SK-MEL-5 (cell line): ENCODE measurements at places on chromosomes 6 and 20.

- DNase-seq = no peak
These were observed 7.5 kb downstream of the CEP57L1 start for GRCh38 chr6:109102762-109103161.

GRCh38 chr20:51419231-51419630 lies 123.3 kb downstream of the NFATC2 start:
- no peak for DNase-seq

DNA sequence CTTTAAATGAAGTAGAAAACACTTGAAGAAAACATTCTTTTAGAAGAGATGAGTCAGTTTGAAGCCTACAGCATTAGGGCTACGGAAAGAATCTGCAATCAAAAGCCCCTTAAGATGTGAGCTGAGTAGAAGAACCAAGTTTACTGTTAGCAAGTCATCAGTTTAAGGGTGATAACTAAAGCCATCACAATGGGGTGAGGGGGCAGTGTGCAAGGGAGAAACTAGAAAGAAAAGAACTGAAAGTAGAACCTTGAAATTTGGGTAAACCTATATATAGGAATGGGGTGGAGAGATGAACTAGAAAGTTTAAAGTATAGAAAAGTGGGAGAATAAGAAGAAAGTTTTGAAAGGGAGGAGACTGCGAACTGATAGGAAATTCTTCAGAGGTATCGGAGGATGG lies 212.9 kb downstream of the COL19A1 start:
- no peak for DNase-seq

DNA sequence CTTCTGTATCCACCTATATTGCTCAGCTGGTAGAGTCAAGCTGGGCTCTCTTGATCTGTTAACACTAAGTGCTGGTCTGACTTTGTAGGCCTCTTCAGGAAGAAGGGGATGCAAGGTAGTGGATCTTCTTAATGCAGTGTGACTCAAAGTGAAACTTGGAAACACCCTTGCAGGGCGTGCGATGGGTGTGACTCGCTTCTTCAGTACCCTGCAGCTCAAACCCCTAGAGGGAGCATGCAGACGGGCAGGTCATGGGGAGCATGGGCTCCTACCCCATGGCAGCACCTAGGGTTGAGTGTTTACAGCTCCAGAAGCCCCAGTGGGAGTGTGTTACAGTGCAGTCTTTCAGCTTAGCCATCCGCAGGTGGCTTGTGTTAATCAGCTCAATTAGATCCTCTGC lies 757 bp upstream of the SAMD3 start:
- no peak for DNase-seq

GRCh38 chr6:151876122-151876521 lies 68.6 kb downstream of the ESR1 start:
- no peak for DNase-seq
